ENCODE measurements at places on chromosomes 11 and 22.
A peak's percentile ranks its signal among the peaks of the same experiment; 100 is the strongest.

DNA sequence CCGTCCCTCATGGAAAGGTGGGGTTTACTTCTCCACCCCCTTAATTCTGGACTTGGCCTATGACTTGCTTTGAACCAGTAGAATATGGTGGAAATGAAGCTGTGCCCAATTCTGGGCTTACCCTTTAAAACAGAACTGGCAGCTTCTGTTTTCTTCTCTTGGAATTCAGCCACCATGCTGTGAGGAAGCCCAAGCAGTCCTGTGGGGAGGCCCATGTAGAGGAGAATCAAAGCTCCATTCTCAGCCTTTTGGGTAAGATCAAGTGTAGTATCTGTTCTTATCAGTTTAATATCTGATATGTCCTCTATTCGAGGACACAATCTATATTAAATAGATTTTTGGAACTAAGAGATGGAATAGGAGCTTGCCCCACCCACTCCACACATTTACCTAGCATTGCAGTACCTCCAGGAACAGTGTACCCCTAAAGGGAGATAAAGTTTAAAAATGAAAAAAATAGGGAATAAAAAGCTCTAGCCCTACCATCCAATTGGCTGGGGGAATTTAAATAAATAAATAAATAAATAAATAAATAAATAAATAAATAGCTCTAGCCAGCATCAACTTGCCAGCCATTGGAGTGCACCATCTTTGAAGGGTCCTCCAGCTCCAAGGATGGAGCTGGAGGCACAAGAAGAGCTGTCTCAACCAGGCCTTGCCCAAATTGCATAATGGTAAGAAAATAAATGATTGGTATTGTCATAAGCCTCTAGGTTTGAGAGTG, 13.2 kb upstream of the SYVN1 start:
- no peak for DNase-seq

- DNase-seq, result peak; percentile 32
Measured at GRCh38 chr11:10588904-10589303, 20.4 kb upstream of the LYVE1 start.

DNA sequence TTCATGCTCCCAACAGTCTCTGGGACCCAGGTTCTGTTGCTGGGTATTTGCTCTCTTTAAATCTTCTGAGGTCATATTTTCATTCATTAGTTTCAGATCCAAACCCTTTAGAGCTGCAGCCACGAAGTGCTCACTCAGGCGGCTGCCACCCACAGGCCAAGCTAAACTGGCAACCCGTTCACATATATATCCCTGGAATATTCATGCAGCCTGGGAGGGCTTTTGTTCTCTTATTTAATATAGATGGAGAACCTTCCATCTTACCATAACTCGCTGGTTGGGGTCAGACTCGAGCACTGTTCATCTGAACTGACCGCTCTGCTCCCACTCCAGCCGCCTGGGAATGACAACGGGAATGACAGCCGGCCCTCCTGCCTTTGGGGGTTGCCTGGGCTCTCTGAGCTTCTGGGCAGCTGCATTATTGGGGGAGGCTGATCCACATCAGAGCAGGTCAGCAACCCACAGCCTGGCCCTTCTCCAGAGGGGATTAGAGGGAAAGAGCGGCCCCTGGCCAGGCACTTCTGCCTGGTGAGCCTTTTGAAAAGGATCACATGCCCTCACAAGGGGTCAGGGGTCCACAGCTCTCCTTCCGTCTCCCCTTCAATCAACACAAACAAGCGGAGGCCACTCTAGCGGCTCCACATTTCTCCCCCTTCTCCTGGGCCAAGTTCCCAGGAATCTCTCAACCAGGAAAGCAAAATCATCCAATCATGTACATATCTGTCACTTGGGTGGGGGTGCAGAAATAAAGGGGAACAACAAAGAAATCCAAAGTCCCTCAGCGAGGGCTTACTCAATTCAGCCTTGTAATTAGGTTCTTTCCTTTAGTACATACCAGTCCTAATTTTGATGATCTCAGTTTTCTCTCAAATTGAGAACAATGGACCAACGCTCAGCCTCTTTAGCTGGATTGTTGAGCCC, 11.8 kb downstream of the TMEM184B start:
- DNase-seq, result no peak

- DNase-seq, result no peak
Measured at GRCh38 chr11:60842668-60843600, 1.0 kb downstream of the CCDC86 start.

DNA sequence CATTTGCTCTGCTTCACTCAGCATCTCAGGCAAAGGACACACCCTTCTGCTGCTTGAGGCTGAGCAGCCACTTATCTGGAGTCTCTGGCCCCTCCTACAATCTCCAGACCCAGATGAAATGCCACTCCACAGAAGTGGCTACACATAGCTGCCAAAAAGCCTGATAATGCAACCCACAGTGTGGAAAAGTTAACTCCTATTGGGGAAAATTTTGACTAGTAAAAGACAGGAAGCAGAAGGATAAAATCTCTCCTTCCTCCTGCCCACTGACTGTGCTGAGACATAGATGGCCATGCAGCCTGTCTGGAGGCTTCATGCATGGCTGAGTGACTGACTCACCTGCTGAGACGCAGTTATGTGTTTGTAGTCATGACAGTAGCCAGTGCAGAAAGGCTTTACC, 92.3 kb upstream of the TEAD1 start:
- DNase-seq, result no peak

DNA sequence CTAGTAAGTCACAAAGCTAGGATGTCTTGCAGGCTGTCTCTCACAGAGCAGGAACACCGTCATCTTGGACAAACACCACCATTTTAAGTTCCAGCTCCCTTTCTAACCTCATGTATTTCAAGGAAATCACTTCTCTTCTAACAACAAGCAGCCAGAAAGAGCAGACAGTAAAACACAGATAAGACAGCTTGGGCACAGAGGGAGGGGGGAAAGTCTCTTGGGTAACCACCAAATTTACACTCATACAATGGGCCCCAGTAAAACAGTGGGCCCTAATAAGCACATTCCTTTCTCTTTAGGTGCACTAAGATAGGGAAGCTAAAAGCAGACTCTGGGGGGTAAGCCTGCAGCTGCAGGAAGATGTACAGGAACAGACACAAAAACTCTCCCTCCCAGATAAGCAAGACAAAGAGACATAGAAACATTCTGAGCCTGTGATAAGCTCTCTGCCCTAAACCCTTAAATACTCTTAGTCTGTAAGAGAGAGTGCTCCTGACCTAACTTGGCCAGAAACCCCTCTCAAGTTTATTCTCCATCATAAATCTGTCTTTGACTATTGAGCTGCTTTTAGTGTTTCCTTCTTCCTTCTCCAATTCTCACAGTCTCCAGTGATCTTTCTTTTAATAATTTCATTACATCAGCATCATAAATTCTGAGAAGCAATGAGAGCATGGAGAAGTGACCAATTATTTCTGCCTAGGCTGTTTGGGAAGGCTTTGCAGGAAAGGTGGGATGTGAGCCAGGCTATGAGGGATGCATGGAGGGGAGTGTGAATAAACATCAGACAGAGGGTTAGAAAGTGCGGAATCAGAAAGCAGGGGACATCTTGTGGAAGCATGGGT, 7.4 kb downstream of the OR10D3 start:
- DNase-seq, result no peak

DNA sequence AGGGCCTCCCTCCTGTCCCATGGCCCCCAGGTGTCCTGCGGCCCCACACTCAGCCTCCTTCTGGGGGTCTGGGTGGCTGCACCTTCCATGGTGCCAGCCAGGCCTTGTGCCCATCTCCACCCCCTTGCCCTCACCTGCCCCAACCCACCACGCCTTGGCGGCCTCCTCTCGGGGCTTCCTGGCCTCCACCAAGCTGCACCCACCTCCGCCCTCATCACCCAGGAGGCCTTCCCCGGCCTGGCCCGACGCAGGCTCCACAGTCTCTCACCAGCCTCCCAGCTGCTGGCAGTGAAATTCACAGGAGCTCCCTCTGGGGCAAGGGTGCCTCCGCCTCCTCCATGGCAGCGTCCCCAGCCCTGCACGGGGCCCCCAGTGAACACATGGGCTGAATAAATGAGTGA, 35.9 kb upstream of the WNT7B start:
- DNase-seq, result no peak

- no peak for DNase-seq
Measured at GRCh38 chr22:23264610-23265367, 84.5 kb downstream of the BCR start.

DNA sequence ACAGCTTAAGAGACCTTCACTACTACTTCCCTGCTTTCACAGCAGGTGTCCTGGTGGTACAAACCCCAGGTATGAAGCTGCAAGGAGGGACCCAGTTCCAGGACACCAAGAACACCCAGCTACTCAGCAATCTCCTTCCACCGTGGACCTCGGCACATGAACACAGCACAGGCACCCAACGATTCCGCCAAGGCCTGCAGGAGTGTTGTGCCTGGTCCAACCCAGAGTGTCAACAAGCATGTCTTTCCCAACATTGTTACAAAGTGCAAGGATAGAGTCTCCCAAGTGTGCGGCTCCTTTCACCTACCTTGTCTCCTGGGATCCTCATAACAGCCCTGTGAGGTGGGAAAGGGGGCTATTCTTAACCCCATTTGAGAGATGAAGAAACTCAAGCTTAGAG, 11.8 kb downstream of the PATZ1 start:
- no peak for DNase-seq

GRCh38 chr11:65225279-65226102, 36.3 kb upstream of the POLA2 start:
- no peak for DNase-seq

DNA sequence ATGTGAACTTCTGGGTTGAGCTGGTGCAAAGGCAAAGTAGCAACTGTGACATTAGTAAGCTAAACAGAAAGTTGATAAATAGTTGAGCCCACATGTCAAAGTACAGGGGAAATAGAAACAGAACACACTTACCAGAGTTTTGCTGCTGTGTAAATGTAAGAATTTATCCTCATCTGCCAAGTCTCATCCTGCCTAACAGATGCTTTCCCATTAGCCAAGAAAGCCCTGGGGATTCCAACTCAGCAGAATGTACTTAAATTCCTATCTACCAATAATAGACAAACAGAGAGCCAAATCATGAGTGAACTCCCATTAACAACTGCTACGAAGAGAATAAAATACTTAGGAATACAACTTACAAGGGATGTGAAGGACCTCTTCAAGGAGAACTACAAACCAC, 7.3 kb upstream of the OR51A2 start:
- DNase-seq, result no peak

GRCh38 chr11:18590571-18590970, 2.0 kb upstream of the UEVLD start:
- DNase-seq, result no peak

GRCh38 chr11:9277176-9277575, 12.0 kb upstream of the DENND5A start:
- no peak for DNase-seq

GRCh38 chr11:31957674-31958073, 133.2 kb upstream of the RCN1 start:
- no peak for DNase-seq

GRCh38 chr22:24190596-24191208, 9.4 kb downstream of the SUSD2 start:
- DNase-seq, result no peak

- no peak for DNase-seq
Measured at GRCh38 chr11:78432058-78432515, 14.5 kb upstream of the GAB2 start.

- no peak for DNase-seq
Measured at GRCh38 chr22:39504071-39504470, 2.0 kb downstream of the MIEF1 start.

DNA sequence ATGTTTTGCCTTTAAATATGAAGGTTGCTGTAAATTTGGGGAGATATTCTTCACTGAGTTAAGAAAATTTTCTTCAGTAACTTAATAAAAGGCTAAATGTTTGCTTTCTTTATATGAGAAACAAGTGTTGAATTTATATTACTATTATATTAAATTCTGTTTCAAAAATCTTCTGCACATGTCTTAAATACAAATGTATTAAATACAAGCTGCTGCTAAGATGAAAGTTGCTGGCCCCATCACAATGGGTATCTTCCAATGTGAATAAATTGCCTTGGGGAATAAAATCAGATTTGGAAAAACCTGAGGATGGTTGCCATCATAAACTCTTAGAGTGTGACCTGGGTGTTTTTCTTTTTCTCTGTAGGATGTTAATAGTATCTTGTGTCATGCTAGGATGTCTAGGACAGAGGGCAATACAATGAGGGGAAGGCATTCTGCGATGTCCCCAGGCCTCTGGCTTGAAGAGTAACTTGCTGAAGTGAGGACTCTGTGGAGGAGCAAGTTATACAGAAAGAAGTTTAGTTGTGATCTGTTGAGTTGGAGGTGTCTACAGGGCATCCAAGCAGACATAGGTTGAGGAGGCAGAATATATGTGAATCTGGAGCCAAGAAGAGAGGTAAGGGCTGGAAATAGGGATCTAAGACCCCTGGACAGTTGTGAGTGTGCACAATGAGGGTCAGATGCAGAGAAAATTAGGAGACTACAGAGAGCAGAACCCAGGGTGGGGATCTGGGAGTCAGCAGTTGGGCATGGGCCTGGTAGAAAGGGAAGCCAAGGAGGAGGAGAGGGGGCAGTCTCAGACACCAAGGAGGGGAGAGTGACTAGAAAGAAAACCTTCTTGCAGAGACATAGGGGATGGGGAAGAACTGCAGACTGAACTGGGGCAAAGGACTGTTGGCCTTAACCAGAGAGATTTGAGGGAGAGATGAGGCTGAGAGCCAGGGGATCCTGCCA, 4.8 kb downstream of the IGLL5 start:
- no peak for DNase-seq

- DNase-seq, result no peak
Measured at GRCh38 chr11:113446112-113446511, 29.1 kb downstream of the DRD2 start.

GRCh38 chr11:1967641-1968225, 20.6 kb downstream of the MRPL23 start:
- no peak for DNase-seq

DNA sequence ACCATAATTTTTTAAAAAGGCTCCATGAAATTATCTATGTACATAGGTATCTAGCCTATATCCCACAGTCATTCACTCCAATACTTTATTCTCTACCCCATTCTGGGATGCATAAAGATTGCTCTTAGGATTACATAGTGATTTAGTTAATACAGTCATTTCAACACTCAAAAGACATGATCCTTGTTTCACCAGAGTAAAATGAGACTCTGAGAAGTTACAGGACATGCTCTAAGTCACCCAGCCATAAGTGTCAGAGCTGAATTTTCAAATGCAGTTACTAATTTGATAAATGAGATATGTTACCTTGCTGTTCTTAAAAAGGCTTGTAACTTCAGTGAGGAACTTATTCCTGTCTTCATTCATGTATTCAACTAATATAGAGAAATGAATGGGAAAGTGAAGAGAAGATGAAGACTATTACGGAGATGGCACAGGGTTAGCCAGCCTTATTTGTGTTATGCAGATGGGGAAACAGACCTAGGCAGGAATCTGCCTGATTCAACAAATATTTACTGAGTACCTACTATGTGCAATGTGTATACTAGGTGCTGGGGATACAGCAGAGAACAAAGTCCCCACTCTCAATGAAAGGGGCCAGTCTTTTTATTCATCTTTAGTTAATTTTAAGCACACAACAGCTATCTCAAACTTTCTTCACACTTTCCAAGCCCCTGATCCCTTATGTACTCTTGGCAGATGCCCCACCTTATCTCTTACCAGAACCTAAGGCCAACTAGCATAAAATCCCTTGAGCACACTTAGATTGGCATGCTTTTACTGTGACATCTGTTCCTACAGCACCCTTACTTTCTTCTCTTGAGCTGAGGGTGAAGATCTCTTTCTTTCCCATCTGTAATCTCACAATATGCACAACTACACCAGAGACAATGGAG, 21.6 kb downstream of the MAPK1 start:
- no peak for DNase-seq
